PC-3 (cell line): ENCODE measurements at places on chromosomes 6 and 20. TPM values are rescaled to one million over a fixed set of nuclear protein-coding genes. Genes with fewer than 3 reads are reported as not detected.

DNA sequence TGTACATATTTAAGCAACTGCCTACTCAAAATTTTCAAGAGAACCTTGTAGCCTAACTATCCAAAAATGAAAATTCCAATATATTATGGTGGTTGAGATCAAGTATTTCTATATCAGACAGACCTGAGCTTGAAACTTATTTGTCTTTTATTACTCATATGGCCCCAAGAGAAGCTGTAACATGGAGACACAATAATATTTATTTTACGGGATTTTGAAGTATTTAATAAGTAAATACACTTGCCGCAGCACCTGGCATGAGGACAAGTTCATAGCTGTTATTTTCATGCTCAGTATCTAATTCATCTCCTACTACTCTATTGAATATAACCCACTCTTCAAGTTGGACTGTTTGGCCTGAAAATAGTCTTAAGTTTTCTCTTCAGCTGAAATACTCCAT, 28.0 kb downstream of the PTPRK start:
- DNase-seq = peak; percentile 91

GRCh38 chr6:3297006-3297405, 38.3 kb downstream of the PSMG4 start:
- DNase-seq = peak; percentile 72

EFCAB8 gene
- total RNA-seq = not detected in 2 replicates

DNA sequence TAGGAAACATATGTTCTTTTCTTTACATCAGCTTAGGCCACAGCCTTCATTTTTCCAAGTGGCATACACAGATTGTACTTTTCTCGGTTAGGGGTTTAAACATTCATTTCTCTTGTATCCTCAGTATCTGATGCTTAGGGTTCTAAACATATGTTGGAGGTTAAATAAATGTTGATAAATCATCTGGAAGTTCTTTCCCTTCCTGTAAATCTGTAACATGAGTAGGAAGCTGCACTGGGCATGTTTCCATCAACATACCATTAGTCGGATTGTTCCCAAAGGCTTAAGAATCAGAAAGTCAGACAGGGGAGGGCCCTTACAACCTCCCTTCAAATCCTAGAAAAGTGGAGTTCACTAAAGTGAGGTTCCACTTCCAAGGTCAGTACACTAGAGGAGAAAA, 54.8 kb upstream of the BCLAF1 start:
- DNase-seq = peak; percentile 16

DNA sequence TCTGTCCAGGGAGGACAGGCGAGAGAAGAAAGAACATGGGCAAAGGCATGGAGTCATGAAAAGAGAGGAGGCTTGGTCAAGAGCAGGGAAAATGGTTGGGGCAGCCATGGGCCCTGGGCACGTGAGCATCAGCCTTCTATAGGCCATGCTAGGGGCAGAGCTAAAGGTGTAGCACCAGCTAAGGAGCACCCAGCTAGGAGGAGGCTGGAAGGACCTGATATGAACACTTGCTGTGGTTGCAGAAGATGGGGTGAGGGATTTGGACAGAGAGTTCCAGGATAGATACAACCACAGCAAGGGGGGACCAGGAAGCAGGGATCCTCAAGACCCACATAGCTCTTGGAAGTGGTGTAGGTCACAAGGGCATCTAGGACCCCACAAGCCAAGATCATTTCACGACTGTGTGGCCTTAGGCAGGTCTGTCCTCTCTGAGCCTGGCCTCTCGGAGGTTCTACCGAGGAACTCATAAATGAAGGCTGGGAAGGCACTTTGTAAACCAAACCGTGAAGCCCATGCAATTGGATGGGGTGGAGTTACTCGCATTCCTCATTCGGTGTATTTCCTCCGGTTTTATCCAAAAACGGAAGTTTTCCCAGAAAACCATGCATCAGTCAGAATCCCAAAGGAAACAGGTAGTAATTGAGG, 74.0 kb upstream of the TOP1 start:
- no peak for DNase-seq

DNA sequence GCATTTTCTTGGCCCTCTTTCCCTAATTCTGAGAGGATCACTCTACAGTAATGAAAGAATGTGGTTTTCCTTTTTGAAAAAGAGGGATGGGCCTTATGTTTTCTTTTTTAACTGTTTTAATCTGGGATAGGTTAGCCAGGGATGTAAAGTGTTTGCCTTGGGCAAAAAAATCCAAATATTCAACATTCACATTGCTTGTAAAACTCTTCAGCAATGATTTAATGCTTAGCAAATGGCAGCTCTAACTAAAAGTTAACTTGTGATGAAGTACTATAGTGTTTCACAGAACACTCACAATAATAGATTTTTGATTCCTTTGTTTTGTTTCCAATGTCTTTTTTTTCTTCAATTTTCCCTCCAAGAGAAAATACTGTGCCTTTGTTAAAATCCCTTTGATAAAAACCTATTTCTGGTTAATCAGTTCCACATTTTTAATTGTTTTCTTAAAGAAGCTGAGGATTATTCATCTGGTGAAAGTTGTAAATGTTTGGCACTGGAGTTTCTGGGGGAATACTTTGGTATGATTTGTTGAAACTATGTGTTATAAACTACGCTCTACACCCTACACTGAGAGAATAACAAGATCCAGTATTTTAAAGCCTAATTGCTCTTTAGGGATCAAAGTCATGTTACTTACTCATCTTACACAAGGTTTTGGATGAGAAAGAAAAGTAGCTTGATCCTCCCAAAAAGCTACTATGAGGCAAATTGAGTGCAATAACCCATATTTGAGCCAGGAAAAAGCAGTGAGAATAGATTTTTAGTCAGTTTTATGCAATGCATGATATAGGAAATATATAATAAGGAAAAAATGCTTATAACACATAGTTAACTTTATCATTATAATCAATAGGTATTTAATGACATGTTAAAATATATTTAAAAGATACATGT, 335.8 kb downstream of the EPHA7 start:
- no peak for DNase-seq

DNA sequence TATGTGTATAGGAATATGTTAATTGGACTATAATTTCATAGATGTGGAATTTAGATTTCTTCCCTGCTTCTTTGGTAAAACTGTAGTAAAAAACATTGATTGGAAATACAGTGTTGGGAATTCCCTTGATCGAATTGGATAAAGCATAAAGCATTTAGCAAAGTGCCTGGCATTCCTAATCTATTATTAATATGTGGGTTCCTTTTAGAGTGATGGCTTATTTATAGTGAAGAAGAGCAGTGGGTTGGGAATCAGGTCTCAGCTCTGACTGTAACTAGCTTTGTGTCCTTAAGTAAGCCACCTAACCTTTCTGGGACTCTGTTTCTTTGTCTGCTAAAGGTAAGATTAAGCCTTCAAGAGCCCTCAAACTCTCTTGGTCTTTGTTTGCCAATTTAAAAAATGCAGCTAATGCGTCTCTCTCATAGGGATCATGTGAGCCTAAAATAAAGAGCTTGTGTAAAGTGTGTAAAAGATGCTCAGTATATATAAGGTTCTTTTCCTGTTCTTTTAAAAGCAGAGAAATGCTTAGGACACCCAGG, 53.3 kb downstream of the KCNS1 start:
- no peak for DNase-seq

DNA sequence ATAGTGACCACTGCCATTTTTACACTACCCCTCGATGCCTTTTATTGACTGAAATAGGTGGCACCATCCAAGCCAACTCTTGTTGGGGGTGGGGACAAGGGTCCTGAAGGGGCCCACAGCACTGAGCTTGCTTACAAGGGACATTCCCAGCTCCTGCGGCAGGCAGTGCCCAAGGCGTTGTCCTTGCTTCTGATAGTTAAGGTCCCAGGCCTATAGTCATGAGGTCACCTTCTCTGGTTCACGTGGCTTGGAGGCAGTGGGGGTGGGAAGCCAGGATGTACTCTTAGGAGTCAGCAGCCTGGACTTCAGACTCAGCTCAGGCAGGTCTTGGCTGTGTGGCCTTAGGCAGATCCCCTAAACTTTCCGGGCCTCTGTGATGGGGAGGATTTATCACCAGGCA, 48.6 kb downstream of the TOX2 start:
- DNase-seq = no peak

DNA sequence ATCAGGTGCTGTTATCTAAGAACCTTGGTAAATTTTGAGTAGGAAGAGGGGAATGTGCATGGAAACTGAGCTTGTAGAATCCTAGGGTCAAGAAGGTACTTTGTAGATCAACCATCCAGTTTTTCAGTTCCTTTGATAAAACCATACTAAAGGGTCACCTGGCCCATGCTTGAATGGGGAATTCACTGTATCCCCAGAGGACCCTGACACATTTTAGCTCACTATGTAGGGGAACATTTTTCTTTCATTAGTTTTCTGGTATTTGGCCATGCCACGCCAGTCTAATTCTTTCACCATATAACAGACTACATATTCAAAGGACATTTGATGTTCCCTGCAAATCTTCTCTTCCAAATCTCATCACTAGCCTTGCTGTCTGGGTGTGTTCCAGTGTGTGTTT, 29.9 kb downstream of the LRRC1 start:
- no peak for DNase-seq

GRCh38 chr6:16991981-16992629, 109.7 kb upstream of the STMND1 start:
- DNase-seq = no peak

- DNase-seq = no peak
Measured at GRCh38 chr6:6003621-6004366, 2.9 kb downstream of the NRN1 start.

- DNase-seq = no peak
Measured at GRCh38 chr6:15063253-15063853, 182.5 kb upstream of the JARID2 start.

DNA sequence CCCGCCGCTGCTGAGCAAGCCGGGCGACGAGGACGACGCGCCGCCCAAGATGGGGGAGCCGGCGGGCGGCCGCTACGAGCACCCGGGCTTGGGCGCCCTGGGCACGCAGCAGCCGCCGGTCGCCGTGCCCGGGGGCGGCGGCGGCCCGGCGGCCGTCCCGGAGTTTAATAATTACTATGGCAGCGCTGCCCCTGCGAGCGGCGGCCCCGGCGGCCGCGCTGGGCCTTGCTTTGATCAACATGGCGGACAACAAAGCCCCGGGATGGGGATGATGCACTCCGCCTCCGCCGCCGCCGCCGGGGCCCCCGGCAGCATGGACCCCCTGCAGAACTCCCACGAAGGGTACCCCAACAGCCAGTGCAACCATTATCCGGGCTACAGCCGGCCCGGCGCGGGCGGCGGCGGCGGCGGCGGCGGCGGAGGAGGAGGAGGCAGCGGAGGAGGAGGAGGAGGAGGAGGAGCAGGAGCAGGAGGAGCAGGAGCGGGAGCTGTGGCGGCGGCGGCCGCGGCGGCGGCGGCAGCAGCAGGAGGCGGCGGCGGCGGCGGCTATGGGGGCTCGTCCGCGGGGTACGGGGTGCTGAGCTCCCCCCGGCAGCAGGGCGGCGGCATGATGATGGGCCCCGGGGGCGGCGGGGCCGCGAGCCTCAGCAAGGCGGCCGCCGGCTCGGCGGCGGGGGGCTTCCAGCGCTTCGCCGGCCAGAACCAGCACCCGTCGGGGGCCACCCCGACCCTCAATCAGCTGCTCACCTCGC, 1.5 kb downstream of the ARID1B start:
- DNase-seq = peak; percentile 16

DNA sequence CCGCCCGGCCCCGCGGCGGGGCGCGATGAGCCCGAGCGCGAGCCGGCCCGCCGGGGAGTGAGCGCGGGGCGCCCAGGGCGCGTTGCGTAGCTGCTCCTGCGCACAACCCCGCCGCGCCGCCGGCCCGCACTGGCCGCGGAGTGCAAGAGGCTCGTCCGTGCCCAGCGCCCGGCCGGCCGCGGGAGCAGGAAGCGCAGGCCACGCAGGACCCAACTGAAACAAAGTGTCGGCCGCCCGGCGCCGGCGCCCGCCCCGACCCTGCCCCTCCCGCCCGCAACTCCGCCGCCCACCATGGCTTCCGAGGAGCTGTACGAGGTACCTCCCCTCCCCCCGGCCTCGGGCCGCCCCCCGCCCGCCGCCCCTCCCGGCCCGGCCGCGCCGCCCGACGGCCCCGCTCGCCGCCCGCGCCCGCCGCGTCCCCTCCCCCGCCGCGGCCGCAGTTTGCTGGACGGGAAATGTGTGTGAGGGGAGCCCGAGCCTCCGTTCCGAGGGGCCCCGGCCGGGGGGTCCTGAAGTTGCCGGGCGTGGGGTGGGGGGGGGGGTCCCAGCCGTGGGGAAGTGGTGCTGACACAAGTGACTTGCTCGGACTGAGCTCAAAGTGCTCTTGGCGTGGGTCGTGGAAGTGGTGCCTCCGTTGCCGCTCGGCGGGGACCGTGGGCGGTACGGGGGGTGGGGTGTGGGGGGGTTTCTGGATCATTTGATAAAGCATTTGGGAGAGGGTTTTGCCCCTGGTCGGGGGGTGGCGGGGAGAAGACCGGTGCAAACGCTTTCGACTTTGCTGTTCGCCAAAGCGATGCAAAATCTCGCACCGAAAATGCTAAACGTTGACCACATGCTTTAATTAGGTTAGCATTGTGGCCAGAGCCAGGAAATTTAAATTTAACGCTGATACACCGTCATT, 539 bp downstream of the CDYL start:
- peak; percentile 54 for DNase-seq

DNA sequence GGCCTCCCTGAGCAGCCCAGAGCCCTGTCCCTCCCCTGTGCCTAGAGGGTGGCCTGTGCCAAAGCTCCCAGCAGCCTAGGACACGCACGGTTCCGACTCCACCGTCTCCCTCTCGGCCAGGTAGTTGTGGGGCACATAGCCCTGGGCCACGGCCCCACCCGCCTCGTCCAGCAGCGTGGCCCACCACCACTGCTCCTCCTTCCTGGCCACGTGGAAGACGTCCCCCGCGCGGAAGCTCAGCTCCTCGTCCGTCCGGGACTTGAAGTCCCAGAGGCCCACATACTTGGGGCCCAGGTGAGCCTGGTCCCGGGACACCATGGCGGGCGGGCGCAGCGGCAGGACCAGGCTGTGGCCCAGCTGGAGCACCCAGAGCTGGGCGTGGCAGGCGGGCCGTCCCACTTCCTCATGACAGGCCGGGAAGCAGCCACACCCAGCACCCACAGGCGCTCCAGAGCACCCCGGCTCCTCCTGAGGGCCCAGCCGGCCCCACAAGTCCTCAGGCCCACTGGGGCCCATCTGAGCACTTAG, at the start of gene PTK6:
PTK6 (minus strand) TSS at position 380 of the 528 bp plus-strand sequence; CDS start at position 318, 62 bp downstream.
- DNase-seq = peak; percentile 75

- no peak for DNase-seq
Measured at GRCh38 chr20:54308804-54309203, 100.9 kb downstream of the PFDN4 start.

HSPA1L gene
- 0.26 and 0.69 TPM in 2 replicates for total RNA-seq
